ENCODE measurements at places on chromosomes 6 and 20.

DNA sequence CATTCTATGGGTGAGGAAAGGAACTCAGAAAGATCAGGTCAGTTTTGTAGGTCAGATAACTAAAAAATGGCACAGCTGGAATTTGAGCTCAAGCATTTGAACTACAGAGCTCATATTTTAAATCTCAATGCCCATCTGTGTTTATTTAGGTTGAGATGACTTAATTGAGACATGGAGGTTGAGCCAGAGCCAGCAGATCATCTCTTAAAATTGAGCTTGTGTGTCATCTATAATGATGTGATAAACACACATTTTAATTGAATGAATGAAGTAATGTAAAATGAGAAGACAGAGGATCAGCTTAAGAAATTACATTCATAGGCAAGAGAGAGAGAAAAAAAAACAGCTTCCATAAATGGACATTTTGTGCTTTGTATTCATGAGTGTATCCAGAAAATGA lies 3.7 kb downstream of the MANEA start:
- DNase-seq, result no peak

DNA sequence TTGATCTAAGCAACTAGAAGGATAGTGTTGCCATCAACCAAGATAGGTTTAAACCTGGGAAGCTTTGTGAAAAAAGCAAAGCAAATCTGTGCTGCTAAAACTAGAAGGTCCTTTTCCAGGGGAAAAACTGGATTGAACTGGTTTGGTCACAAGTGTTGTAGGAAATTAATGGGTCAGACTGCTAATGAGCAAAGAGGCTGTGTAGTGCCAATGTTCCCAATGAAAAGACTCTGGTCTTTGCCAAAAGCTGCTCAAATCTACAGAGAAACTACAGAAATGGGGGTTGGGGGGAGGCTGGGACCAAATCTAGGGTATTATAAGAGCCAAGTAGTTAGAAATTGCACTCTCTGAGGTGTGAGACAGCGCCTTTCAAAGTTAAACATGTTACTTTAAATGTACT lies 85.0 kb downstream of the PLCG1 start:
- DNase-seq, result no peak

GRCh38 chr6:39884696-39885095 lies 49.6 kb downstream of the MOCS1 start:
- DNase-seq, result no peak

DNA sequence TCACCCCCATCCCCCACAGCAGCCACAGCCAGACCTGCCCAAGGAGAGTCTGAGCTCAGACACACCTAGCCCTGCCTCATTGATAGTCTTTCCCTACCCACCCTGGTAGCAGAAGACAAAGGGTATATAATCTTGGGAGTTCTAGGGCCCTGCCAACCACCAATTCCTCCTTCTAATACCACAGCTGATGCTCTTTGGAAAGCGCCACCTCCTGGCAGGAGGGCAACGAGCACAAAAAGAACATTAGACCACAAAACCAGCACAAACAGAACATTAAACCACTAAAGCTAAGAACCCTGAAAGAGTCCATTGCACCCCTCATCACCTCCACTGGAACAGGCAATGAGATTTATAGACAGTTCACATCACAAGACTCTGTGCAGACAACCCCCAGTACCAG lies 195.8 kb upstream of the FUT9 start:
- no peak for DNase-seq

- no peak for DNase-seq
These were observed 100.8 kb downstream of the HIVEP2 start for GRCh38 chr6:142844065-142844755.

DNA sequence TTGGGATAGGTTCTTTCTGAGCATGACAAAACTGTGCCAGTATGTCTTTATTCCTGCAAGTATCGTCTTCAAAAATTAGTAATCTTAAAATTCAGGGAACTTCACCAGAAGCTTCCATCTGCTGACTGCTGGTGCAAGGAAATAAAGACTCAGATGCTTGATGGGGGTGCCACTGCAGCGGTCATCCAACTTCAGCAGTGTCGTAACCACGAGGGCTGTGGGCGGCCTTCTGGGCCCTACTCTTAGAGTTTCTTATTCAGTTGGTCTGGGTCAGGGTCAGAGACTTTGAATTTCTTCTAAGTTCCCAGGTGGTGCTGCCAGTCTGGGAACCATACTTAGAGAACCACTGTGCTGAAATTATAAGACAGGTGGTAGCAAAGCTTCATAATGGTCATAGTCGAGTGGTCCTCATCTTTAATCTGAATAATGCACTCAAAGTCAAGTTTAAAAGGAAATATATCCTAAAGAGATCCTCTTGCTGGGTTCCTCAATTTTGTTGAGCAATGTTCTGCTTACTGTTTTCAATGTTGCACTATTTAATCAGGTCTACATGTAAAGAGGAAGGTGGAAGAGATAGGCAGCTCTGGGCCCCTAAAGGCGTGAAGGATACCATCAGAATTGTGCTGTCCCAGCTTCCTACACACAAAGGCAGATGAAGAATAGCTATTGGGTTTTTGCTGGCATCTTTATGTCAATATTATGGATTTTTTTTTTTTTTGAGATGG lies 165.4 kb upstream of the GMDS start:
- DNase-seq, result no peak

DNA sequence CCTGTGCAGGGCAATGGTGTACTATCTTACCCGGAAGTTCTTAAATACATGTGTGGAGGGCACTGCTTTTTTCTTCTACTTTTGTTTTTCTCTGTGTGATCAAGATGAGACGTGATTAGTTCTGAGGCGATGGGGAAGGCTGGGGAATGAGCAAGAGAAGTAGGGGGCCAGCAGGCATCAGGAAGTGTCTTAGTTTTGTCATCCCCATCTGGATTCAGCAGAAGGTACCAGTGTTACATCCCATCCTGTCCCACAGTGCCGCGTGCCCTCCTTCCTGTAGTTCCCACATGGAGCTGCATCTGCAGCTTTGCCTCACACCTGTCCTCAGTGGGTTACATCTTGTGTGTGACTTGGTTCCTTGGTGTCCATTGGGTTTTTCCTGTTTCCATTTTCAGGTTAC lies 86.9 kb downstream of the FNDC1 start:
- no peak for DNase-seq

DNA sequence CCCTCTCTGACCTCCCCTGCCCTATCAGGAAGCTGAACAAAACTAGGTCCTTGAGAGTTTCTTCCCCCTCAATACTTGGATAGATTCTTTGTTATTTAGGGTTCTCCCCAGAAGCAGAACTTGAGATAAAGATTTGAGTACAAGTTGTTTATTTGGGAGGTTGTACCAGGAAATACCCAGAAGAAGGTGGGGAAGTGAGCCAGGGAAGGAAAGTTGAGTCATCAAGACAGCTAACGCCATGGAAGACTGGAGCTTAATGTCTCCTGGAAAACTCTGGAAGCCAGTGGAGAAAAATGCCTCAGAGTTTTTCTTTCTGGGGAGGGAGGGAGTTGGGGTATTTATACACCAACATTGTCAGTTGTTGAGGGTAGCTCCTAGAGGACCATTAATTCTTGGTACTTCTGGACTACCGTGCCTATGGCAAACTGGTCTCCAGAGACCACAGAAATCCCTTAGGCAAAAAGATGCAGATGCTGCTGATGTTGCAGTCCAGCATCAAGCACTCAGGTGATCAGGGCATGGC lies 102.6 kb upstream of the ZFP64 start:
- DNase-seq, result no peak

GRCh38 chr6:29665942-29666825 lies 9.3 kb downstream of the MOG start:
- no peak for DNase-seq

DNA sequence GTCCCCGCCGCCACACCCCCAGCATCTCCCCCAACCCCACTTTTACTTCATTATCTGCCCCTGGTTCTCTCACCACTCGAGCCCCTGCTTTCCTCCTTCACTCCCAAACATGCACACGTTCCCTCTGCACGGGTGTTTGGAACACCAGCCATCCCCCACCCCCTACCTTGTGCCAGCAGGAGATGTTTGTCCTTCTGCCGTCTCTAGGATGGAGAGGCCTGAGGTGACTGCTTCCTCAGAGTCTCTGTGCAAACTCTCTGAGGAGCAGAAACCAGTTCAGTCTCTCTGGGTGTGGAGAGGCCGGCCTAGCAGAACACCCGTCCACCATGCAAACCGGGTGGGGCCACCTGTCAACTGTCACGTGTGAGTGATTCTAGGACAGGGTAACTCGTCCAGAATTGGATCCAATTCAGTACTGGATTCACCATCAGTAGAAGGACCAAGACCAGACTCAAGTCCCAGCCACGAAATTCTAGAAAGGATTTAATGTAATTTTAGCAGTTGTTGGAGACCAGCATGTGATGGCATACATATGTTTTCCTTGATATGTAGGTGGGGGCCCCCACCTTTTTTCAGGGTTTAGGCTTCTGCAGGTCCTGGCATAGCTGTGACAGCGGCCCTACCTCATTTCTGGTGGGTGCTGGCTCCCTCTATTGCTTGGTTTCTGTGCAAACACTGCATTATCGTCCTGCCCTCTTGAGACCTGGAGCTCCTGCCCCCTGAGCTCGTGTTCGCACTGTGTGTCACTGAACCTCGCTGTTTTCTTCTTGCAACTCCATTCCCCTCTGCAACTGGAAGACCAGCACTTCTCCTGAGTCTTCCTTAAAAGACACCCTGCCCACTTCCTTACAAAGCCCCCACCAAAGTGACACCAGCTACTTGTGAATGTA lies at the start of gene RAET1E:
RAET1E (minus strand) TSS at position 259 of the 890 bp plus-strand sequence. CDS start 7,212 bp downstream, outside the sequence.
- DNase-seq, result peak; percentile 59

DNA sequence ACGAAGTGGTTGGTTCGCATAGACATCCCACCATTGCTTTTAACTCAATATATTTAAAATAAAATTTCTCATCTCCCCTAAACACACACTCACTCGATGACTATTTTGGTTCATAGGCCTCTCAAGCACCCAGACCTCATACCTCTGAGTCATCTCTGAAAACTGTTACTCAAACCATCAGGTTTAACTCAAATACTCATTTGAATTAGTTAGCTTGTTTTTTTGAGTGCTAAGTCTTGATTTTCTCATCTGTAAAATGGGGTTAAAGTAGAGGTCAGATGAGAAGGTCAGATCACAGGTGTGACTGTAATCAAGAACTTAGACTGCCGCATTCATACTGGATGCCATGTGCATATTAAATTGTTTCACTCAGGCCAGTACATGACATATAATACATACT lies 243.9 kb upstream of the TENT5A start:
- DNase-seq, result no peak

DNA sequence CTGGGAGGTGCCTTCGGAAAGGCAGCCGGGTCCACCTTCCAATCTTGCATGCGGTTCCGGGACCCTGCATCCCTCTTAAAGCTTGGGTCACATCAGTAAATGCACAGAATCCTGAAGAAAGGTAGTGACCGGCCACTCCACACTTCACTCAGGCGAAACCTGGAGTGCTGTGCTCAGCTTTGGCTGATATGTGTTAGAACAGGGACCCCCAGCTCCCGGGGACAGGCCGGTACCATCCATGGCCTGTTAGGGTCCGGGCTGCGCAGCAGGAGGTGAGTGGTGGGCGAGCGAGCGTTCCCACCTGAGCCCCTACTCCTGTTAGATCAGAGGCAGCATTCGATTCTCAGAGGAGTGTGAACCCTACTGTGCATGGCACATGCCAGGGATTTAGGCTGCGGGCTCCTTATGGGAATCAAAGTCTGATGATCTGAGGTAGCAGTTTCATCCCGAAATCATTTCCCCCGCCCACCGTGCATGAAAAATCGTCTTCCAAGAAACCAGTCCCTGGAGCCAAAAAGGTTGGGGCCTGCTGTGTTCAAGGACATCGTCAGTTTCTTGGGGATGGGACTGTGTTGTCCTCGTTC lies 143.0 kb downstream of the ERMARD start:
- no peak for DNase-seq

GRCh38 chr6:21935561-21936028 lies 342.0 kb downstream of the SOX4 start:
- no peak for DNase-seq

GRCh38 chr20:4830259-4830658 lies 108.5 kb downstream of the PRND start:
- peak; percentile 42 for DNase-seq

Data from tibial artery (tissue), 4 donors.